ENCODE measurements at places on chromosomes 16 and 17.

DNA sequence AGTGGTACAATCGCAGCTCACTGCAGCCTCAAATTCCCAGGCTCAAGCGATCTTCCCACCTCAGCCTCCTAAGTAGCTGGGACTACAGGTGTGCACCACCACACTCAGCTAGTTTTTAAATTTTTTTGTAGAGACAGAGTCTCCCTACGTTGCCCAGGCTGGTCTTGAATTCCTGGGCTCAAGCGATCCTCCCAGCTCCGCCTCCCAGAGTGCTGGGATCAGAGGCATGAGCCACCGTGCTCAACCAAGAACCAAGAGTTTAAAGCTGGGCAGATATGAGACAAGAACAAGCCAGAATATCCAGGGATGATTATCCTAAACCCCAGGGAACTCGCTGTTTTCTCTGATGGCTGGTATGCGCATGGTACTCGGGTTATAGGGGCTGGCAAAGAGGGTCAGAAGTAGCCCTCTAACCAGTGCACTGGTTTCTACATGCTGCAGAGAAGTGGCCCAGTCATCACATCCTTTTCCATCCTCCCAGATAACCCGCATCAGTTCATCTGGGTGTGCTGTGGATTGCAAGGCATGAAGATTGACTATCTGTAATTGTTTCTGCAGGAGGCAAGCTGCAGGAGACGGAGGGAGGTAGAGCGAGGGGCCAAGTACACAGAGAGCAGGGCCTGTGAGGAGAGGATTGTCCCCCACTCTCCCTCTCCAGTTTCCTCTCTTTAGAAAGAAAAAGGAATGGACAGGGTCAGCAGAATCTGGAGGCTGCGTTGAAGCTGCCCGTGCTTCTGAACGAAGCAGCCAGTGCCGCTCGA lies 33.6 kb upstream of the TOB1 start:
- no peak for DNase-seq

DNA sequence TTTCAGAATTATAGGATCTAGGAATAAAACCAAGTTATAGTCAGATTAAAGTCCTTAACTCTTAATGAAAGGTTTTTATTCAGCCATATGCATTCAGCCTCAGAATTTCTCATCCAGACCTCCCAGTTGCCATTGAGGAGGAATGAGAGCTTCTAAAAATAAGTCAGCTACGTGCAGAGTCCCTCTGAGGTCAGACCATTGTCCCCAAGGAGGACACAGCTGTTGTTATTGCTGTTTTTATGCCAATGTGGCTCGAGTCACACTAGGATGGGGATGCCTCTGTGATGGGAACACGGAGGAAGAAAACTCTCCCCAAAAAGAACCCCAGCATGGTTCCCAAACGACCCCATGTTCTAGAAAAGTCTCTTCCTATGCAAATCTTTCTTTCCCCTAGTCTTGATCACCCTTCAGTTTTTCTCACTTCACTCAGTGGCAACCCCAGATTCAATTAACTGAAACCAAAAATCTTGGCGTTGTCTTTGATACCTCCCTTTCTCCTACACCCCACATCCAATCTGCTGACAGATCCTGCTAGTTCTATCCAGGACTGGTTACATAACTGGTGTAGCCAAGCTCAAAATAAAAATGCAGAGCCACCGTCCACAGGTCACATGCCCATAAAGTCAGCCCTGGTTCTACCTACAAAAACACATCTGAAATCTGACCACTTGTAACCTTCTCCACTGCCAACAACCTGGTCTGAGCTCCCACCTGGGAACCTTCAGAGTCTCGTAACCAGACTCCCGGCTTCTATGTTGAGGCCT lies 138.2 kb upstream of the ERCC4 start:
- DNase-seq: no peak

GRCh38 chr16:52552643-52553042 lies 5.7 kb upstream of the TOX3 start:
- DNase-seq: no peak

DNA sequence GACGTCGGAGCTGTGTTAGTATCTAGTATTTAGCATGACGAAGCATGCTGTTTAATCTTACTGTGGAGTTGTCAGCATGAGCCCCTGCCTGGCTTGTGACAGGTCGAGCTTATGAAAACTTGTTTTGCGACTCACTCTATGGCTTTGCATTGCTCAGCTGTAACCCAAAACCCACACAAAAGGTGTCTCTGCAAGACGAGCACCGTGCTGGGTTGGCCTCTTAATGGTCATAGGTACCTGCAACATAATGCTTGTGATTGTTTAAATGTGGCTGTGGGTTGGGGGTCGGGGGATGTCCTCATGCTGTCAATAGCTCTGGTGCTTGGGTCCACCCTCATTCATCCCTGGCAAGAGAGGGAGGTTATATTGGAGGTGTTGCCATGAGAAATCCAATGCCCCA lies 5.4 kb downstream of the NTN1 start:
- DNase-seq: no peak

DNA sequence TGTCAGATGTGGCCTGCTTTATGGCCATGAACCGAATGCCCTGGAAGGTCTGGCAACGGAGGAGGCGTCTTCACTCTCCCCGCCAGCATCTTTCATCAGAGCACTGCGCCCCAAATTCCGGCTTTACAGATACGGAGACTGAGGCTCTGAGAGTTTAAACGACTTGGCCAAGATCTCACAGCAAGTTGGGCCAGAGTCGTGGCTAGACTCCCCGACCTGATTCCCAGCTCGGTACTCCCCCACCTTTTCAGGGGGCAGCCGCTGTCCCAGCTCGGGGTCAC lies 1.7 kb downstream of the NGFR start:
- DNase-seq: no peak

All from urinary bladder (tissue), 4 donors.